GM23338 (cell line): ENCODE measurements at places on chromosomes 6 and 20. TPM values are rescaled to one million over a fixed set of nuclear protein-coding genes. Genes with fewer than 3 reads are reported as not detected.

- no peak for DNase-seq
These were observed 18.2 kb downstream of the TMEM242 start for GRCh38 chr6:157304899-157305663.

The TRIM10 gene
- 0.31 TPM in 1 of 2 replicates, not detected in the other for total RNA-seq

DNA sequence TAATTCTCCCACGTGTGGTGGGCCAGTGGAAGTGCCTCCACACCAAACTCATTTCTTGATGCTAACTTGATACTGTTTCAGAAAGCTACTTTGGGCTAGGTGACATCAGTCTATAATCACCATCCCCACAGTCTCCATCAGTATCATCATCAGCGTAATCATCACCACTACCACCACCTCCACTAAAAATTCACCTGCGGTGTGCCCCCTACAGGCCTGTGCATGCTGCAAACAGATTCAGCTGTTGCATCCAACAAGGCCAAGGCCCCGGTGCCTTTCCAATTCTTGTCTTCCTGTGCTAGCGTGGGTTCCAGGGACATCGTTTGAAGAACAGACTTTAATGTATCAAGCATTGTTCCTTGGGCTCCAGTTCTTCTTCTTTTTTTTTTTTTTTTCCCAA is 201.3 kb upstream of the EXOC2 start:
- peak; percentile 53 for DNase-seq

DNA sequence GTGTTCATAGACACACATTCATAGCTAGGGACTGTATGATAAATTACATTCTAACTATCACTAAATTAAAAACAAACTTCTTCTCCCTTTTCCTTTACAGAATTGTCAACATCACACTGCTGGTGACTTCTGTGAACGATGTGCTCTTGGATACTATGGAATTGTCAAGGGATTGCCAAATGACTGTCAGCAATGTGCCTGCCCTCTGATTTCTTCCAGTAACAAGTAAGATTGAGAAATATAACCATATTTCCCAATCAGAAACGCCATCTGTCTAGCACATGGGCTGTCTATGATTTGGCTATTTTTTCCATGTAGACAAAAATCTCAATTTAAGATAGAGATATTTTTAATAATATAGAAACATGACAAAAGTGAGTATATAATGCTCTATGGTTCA is 367.7 kb downstream of the ARHGAP18 start:
- no peak for DNase-seq

GRCh38 chr6:63471654-63472053 is 100.6 kb upstream of the LOC128125822 start:
- DNase-seq: no peak

DNA sequence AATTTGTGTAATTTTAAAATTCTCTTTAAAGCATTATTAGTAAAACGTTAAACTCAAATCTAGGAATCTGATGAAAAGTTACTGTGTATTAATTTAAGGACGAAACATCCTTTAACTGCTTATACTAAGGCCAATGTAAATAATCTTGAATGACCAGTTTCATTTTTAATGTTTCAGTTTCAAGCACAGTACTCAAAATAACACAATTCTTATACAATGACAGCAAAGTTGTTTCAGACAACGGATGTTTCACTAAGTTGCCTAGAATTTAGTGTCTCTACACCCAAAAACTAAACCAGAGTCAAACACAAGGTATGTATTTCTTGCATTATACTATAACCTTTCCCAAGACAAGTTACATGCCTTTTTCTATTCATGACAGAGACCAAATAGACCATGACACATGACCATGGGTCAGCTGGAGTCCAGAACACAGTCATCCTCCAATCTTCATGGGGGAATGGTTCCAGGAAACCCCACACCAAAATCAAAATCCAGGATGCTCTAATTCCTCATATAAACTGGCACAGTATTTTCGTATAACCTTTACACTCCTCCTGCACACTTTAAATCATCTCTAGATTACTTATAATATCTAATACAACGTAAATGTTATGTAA is 7.7 kb downstream of the PHIP start:
- no peak for DNase-seq

GRCh38 chr20:11338496-11339306 is 579.0 kb upstream of the BTBD3 start:
- DNase-seq: no peak

The CST1 gene
- 1.8 and 2.7 TPM in 2 replicates for total RNA-seq

- DNase-seq: no peak
These were observed 26.8 kb upstream of the DNAAF9 start for GRCh38 chr20:3434232-3434631.

DNA sequence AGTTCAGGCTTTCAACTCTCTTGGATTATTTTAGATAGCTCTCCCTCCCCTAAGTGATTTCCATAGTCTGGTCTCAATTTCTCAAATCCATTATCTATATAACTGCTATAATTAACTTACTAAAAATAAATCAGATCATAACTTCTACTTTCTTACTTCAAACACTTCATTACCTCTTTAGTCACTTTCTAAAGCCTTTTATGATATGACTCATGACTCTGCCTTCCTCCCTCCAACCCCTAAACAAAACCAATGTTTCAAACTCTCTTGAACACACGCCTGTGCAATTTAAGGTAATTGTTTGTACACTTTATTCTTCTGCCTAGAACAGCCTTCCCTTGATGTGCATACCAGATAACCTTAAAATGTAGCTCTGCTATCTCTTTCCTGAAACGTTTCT is 100.5 kb downstream of the LMBRD1 start:
- no peak for DNase-seq
